ENCODE measurements at places on chromosomes 3 and 15.

- no peak for DNase-seq
These were observed 153.6 kb upstream of the BHLHE40 start for GRCh38 chr3:4825436-4826236.

DNA sequence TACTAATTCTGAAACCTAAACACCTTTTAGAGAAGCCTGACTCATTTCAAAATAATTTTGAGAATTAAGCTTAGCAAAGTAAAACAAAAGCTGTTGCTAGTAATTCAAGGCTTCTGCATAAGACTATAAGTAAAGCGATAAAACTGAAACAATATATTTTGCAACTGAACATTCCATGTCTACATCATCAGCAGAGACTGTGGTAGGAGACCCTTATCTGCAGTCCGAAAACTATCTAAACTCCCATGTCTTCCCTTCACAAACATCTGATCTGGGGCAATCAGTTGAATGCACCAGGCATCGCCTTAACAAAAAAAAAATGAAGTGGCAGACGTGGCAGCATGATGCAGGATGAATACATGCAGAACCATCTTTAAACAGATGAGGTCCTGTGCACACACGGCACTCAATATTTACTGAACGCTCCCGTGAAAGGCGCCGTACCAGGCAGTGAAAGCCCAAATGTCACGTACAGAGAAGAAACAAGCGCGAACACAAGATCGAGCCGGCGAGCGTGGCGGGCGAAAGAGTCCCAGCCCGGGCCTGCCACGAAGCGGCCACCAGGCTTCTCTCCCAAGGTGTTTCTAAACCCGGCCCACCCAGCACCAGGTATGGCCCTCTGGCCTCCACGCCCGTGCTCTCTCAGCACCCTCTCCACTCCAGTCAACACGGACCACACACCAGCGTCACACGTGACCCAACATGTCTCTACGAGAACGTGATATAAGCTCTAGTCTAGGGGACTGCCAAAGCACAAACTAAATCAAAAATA lies 63.0 kb downstream of the CHSY1 start:
- no peak for DNase-seq

- DNase-seq, result no peak
These were observed 3.2 kb upstream of the BLOC1S6 start for GRCh38 chr15:45583731-45584639.

DNA sequence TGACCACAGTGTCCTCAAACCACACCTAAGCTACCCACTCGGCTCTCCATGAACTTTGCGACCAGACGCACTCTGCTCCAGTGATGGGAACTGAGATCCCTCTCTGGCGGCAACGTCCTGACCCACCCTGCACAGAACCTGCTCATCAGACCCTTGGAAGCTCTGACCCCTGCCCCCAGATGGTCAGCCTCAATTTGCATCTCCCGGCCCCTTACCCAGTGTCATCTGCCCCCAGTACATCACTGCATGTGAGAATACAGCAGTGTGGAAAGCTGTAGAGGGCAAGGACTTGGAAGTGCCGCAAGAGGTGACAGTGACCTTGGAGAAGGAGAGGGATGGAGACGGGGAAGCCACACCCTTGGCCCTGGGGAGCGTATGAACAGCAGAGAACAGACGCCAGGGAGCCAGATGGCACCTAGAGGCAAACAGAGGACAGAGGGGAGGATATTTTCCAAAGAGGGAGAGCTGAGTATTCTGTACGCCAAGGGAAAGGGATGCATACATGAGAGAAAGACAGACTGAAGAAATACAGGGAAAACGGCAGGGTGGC lies 192.0 kb downstream of the XXYLT1 start:
- DNase-seq, result no peak

GRCh38 chr3:59660852-59661625 lies 611.2 kb upstream of the CFAP20DC start:
- peak; percentile 72 for DNase-seq
